ENCODE measurements at places on chromosomes 3 and 15.
A peak's percentile ranks its signal among the peaks of the same experiment; 100 is the strongest.

- peak overlapping the region; percentile 46 for H3K27ac ChIP-seq
- H3K4me3 ChIP-seq = no peak overlapping the region
- H3K27me3 ChIP-seq = no peaks in the 10 kb centered on the region
- H3K4me1 ChIP-seq = peaks cover 10% of the 10 kb centered on the region
- DNase-seq = peak; percentile 35
- H3K36me3 ChIP-seq = no peaks in the 10 kb centered on the region
These were observed 75.8 kb downstream of the RPL39L start for GRCh38 chr3:187063286-187064121.

- H3K36me3 ChIP-seq = no peaks in the 10 kb centered on the region
- no peaks in the 10 kb centered on the region for H3K27me3 ChIP-seq
- H3K4me1 ChIP-seq = no peaks in the 10 kb centered on the region
- no peak overlapping the region for H3K4me3 ChIP-seq
- DNase-seq = no peak
- no peak overlapping the region for H3K27ac ChIP-seq
These were observed 452.6 kb downstream of the OCA2 start for GRCh38 chr15:27646531-27646930.

DNA sequence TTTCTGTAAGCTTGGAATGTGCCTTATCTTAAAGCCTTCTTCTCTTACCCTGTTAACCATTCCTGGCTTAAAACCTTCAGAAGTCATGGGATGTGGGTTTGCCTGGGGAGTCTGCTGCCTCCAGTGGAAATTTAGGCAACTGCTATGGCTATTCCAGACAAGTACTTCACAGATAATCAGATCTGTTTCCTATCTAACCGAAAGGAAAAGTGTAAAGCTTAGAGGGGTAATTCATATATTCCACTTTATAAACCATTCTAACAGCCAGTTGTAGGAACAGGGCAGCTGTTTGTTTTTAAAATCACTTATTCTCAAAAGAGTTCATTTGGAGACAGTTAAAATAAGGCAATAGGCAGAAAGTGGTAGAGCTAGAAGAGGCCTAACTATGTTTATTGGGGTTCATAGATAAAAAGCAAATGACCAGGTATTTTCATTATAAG, 219.9 kb downstream of the TCF12 start:
- H3K4me1 ChIP-seq = no peaks in the 10 kb centered on the region
- H3K27ac ChIP-seq = no peak overlapping the region
- H3K36me3 ChIP-seq = no peaks in the 10 kb centered on the region
- H3K27me3 ChIP-seq = no peaks in the 10 kb centered on the region
- no peak overlapping the region for H3K4me3 ChIP-seq
- DNase-seq = peak; percentile 61

- H3K4me3 ChIP-seq = no peak overlapping the region
- H3K4me1 ChIP-seq = no peaks in the 10 kb centered on the region
- DNase-seq = no peak
- H3K36me3 ChIP-seq = no peaks in the 10 kb centered on the region
- no peaks in the 10 kb centered on the region for H3K27me3 ChIP-seq
These were observed 116.5 kb upstream of the SLC2A2 start for GRCh38 chr3:171142985-171143384.

DNA sequence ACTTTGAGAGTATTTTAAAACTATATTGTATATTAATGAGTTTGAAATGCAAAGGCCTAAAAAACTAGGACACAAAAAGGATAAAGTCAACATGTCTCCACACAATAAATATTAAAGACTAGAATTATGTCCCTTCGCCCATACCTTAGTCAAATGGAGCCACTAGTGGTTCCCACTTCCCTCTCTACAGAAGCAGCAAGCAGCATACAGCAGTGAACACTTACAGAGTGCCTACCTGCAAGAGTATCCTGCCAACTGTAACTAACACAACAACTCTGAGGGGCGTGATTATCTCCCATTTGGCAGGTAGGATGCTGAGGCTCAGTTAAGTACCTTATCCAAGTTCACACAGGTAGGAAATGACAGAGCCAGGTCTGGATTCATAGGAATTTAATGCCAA, 17.2 kb downstream of the DYNC1LI1 start:
- H3K4me1 ChIP-seq = no peaks in the 10 kb centered on the region
- H3K27ac ChIP-seq = no peak overlapping the region
- DNase-seq = no peak
- no peaks in the 10 kb centered on the region for H3K27me3 ChIP-seq
- H3K4me3 ChIP-seq = no peak overlapping the region

GRCh38 chr3:72171946-72172345, 387.0 kb upstream of the PROK2 start:
- H3K36me3 ChIP-seq = no peaks in the 10 kb centered on the region
- DNase-seq = no peak
- H3K27me3 ChIP-seq = no peaks in the 10 kb centered on the region

DNA sequence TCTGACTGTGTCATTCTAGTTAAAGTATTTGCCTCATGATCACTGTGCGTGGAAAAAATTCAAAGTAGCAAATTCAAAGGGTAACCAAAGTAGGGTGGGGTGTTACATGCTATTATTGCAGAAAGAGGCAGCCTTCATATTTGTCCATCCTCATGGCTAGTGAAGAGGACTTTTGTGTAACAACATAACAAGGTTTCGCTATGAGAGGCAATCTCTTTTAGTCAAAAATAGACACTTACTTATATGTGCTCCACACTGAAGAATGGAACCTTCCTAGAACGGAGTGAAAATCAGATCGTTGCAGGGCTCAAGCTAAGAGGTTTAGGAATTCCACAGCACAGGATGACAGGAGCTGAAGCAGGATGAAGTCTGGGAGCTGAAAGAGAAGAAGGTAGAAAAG, 345.1 kb upstream of the CBLB start:
- no peak for DNase-seq
- H3K4me1 ChIP-seq = no peaks in the 10 kb centered on the region
- H3K36me3 ChIP-seq = no peaks in the 10 kb centered on the region
- no peaks in the 10 kb centered on the region for H3K27me3 ChIP-seq
- no peak overlapping the region for H3K27ac ChIP-seq

DNA sequence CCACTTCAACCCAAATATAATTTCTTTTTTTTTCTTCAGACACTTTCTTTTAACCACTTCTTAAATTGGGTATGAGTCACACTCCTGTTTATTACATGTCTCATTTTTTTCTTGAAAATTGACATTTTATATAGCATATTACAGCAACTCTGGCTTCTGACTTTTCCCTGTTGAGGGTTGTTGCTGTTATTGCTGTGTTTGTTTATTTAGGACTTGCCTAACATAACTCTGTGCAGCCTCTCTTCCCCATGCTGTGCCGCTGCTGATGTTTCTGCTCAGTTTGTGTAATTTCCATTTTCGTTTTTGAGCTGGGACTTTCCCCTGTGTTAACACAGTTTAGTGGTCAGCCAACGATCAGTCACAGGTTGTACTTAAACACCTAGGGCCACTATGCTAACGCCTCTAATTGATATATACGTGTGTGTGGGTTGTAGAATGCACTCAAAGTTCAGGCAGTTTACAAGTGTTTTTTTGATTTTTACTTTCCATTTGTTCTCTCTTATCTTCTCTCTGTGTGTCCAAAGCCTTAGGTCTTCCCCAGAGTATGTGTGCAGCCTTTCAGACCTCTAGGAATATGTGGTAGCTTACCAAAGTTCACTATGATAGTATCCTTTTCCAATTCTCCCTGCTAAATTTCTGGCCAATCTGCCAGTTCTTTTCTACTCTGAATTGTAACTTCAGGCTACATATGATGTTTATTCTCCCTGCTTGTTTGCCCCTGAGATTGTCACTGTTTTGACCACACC, 337.2 kb downstream of the ZBTB20 start:
- H3K4me1 ChIP-seq = no peaks in the 10 kb centered on the region
- H3K27me3 ChIP-seq = no peaks in the 10 kb centered on the region
- no peak overlapping the region for H3K27ac ChIP-seq
- DNase-seq = no peak
- H3K4me3 ChIP-seq = no peak overlapping the region

DNA sequence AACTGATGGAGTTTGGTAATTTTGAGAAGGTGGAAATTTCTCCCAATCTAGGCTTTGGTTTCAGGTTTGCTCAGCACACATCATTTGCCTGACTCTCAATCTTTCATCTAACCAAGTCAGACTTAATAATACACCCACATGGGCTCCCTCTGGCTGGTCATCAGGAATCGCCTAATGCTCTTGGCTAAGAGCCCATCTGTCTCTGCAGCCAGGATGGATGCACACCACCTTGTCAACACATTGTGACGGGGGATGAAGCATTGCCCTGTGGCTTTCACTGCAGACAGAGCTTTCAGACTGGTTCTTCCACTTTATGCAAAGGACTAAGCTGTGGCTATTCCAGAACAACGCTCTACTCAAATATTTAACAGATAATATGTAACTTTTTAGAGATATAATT, 3.0 kb upstream of the HDGFL3 start:
- H3K4me3 ChIP-seq = no peak overlapping the region
- H3K4me1 ChIP-seq = no peaks in the 10 kb centered on the region
- no peak overlapping the region for H3K27ac ChIP-seq
- DNase-seq = no peak

DNA sequence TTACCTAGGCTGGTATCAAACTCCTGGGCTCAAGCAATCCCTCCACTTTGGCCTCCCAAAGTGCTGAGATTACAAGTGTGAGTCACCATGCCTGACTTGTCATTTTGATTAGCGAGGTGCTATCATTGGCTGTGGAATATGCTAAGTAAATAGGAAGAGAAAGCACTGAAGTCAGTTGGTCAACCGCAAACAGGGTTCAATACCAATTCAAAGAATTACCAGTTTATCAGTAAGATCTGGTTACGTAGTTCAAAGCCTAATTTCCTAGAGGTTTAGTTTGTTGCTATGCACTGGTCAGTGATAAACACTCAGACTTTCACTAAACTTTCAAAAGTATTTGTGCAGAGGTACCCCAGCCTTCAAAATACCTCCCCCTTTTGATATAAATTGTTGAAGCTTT, 29.5 kb downstream of the GLB1 start:
- H3K27me3 ChIP-seq = no peaks in the 10 kb centered on the region
- DNase-seq = peak; percentile 36
- H3K4me3 ChIP-seq = no peak overlapping the region
- H3K27ac ChIP-seq = no peak overlapping the region
- H3K4me1 ChIP-seq = peaks cover 22% of the 10 kb centered on the region
- H3K36me3 ChIP-seq = peaks cover 2% of the 10 kb centered on the region

- H3K27me3 ChIP-seq = no peaks in the 10 kb centered on the region
- H3K27ac ChIP-seq = no peak overlapping the region
- no peak overlapping the region for H3K4me3 ChIP-seq
- no peaks in the 10 kb centered on the region for H3K4me1 ChIP-seq
These were observed 11.0 kb upstream of the MUSTN1 start for GRCh38 chr3:52845691-52846431.

- H3K4me3 ChIP-seq = no peak overlapping the region
- H3K36me3 ChIP-seq = no peaks in the 10 kb centered on the region
- H3K27ac ChIP-seq = no peak overlapping the region
- no peak for DNase-seq
These were observed 18.9 kb upstream of the LRRK1 start for GRCh38 chr15:100900136-100900794.

GRCh38 chr3:139267300-139268246, 76.2 kb upstream of the MRPS22 start:
- H3K4me1 ChIP-seq = no peaks in the 10 kb centered on the region
- no peaks in the 10 kb centered on the region for H3K36me3 ChIP-seq
- H3K27me3 ChIP-seq = no peaks in the 10 kb centered on the region

- H3K4me3 ChIP-seq = no peak overlapping the region
- H3K36me3 ChIP-seq = no peaks in the 10 kb centered on the region
- H3K4me1 ChIP-seq = no peaks in the 10 kb centered on the region
- no peaks in the 10 kb centered on the region for H3K27me3 ChIP-seq
These were observed 164.6 kb downstream of the GMNC start for GRCh38 chr3:190697901-190698300.

- H3K36me3 ChIP-seq = no peaks in the 10 kb centered on the region
- H3K27ac ChIP-seq = no peak overlapping the region
- peaks cover 12% of the 10 kb centered on the region for H3K4me1 ChIP-seq
- DNase-seq = no peak
- H3K27me3 ChIP-seq = no peaks in the 10 kb centered on the region
- H3K4me3 ChIP-seq = no peak overlapping the region
These were observed 64.4 kb upstream of the SNRPA1 start for GRCh38 chr15:101359365-101359947.

DNA sequence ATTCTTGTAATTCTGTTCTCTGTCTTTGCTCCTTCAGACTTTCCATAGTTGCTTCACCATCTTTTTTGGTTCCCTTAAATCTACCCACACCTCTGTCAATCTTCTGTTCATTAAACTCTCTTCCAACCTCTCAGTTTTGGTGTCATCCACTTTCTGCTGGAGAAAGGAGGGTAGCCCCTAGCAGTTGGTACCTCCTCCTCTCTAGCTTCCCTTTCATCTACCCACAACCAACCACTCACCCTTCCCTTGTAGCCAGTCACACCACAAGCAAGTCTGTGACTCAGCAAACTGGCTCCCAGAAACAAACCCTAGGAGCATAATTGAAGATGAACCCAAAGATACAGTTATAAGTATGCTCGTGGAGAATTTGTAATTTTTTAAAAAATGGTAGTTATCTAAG, 318.6 kb downstream of the FHIT start:
- H3K4me3 ChIP-seq = no peak overlapping the region
- H3K36me3 ChIP-seq = no peaks in the 10 kb centered on the region
- no peaks in the 10 kb centered on the region for H3K4me1 ChIP-seq
- no peaks in the 10 kb centered on the region for H3K27me3 ChIP-seq

GRCh38 chr3:111947231-111947630, 31.6 kb upstream of the ABHD10 start:
- no peaks in the 10 kb centered on the region for H3K4me1 ChIP-seq
- no peak overlapping the region for H3K4me3 ChIP-seq
- H3K27me3 ChIP-seq = no peaks in the 10 kb centered on the region
- no peak overlapping the region for H3K27ac ChIP-seq
- peak; percentile 48 for DNase-seq
- peaks cover 3% of the 10 kb centered on the region for H3K36me3 ChIP-seq

- DNase-seq = no peak
- H3K4me3 ChIP-seq = no peak overlapping the region
- H3K27ac ChIP-seq = no peak overlapping the region
- H3K4me1 ChIP-seq = no peaks in the 10 kb centered on the region
- no peaks in the 10 kb centered on the region for H3K27me3 ChIP-seq
These were observed 31.9 kb upstream of the MCF2L2 start for GRCh38 chr3:183460081-183461055.

DNA sequence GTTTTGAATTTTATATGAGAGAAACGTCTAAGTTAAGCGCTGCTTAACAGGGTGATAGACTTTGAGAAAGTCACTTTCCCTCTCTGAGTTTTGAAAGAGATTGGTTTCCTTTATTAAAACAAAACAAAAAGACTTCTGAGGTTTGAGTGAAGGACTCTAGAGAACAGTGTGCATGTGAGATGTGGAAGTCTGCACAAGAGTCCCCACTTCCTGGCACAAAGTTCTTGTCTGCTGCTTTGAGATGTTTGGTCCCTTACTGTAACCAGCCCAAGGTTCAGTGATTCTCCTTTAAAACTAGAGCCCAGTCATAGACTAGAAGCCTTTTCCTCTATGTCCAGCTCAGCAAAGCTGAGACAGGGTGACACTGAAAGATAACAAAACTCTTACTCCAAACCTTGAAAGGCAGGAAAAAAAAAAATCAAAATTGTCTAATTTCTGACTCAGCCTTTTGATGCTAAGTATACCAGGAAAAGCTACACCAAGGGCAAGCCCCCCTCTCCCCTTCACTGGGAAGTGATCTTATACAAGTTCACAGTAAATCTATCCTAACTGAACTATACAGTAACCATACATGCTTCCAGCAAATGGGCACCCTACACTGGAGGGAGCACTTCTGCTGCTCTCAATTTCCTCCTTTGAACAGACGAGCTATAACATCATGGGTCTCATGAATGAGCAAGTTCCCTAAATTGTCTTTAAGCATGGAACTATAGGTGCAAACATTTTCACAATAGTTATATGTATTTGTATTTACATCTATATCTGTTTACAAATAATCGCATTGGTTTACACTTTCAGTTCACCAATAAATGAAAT, 2.3 kb downstream of the POPDC2 start:
- H3K27me3 ChIP-seq = no peaks in the 10 kb centered on the region
- no peak overlapping the region for H3K27ac ChIP-seq
- H3K4me3 ChIP-seq = no peak overlapping the region
- H3K4me1 ChIP-seq = peaks cover 30% of the 10 kb centered on the region
- H3K36me3 ChIP-seq = peaks cover 14% of the 10 kb centered on the region
- no peak for DNase-seq

Data from trophoblast cell (in vitro differentiated cells and primary cell).